ENCODE measurements at places on chromosomes 12 and 14.
A peak's percentile ranks its signal among the peaks of the same experiment; 100 is the strongest.

DNA sequence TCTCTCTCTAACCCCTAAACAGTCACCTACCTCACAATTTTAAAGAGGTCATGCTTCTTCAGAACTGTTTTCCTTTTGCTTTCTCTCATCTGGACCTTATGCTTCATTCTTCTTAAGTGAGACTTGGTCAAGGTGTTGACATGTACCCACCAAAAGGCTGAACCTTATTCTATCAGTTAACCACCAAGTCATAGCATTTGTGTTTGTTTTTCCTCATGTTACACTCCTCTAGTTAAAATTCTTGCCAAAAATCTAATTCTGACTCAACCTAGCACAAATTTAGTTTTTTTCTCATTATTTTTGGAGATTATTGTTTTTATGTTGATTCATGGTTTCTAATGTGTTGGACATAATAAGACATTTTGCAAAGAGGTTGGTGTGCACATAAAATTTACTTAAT, 578.6 kb downstream of the SLC16A7 start:
- no peak for DNase-seq

GRCh38 chr14:39548358-39548757, 116.1 kb upstream of the FBXO33 start:
- DNase-seq, result no peak

- no peak for DNase-seq
These were observed 9.0 kb downstream of the TNS2 start for GRCh38 chr12:53058674-53059433.

- no peak for DNase-seq
These were observed 42.8 kb upstream of the CPM start for GRCh38 chr12:68975811-68976210.

- DNase-seq, result no peak
These were observed 258.1 kb downstream of the EGLN3 start for GRCh38 chr14:33692762-33693161.

- DNase-seq, result no peak
These were observed 32.4 kb downstream of the GPR65 start for GRCh38 chr14:88037325-88037724.

DNA sequence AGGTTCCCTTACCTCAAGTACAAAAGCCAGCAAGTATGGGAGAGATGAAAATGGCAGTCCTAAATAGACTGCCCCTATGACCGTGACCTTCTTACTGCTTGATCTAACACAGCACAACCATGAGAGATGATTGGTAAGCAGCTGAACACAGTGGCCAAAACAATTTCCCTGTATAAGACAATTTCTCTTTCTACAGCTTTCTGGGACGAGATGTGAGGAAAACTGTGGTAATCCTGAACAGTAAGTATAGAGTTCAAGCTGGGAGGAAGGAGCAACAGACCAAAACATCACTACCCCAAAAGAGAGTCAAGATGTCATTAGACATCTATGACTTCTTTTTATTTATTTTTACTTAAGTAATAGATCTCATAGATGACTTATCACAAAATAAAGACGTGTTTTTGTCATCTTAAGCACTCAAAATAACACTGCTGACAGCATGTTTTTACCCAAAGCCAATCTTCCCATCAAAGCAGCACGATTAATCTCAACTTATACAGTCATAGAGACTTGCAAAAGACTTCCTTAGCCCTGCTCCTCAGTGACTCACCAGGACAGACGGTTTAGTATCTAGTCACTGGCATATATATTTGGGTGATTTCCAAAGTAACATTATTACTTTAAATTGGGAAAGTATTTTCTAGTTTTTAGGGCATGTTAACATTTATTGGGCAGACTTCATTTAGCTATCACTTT, 3.7 kb downstream of the TMEM52B start:
- DNase-seq, result no peak

DNA sequence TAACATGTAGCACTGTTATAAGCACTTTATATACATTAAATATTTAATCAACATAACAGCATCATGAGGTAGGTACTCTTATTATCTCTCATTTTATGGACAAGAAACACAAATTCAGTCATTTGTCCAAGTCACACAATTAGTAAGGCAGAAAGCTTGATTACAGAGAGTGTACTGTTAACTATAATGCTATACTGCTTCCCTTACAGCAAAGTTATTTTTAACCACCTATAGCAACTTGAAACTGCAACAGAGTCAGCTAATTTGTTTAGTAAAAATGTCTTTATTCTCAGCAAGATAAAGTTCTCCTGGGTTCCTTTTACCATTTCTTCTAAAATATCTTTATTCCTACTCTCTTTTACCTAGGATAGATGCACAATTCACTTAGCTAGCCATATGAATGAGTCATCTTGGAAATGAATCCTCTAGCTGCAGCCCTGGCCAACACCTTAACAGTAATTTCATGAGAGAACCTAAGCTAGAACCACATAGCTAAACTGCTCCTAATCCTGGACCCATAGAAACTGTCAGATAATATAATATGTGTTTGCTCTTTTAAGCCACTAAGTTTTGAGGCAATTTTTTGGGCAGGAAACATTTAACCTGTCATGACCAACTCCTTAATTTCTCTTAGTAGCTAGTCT, 90.2 kb upstream of the HECTD1 start:
- no peak for DNase-seq

- no peak for DNase-seq
These were observed 24.5 kb downstream of the ZNF891 start for GRCh38 chr12:133105620-133106019.

DNA sequence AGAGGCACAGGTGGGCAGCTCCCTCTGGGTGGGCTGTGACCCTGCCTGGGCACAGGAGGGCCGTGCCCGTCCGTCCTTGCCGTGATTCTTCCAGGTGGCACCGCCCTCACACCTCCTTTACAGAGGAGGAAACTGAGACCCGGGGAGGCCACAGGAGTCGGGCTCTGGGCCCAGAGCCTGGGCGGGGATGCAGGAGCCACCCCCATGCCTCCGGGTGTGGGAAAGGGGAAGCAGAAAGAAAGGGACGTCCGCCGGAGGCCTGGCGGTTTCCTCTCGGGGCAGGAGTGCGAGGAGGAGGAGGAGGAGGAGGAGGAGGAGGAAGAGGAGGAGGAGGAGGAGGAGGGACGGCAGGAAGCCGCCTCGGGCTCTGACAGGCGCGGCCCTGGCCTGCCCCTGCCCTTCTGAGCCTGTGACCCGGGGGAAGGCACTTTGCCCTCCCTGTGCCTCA, 23.0 kb downstream of the SH2B3 start:
- DNase-seq, result no peak

- no peak for DNase-seq
These were observed 79.6 kb upstream of the SLC38A2 start for GRCh38 chr12:46452061-46452615.

DNA sequence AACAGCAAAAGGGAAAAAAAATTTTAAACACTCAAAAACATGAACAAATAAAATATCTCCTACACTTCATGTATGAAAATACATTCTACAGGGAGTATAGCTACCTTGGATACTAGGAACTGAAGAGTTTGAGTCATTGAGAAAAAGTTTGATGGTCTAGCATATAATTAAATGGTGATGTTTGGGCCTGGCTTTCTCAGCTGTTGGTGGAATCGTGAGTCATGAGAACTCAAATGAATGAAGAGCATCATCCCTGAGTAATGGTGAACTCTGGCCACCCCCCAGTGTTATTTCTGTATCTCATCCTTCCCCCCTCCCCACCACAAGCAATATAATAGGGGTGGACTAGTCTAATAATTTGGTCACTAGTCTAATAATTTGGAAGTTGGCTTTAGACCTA, 6.7 kb upstream of the SLC6A15 start:
- DNase-seq, result no peak

GRCh38 chr12:9925705-9926393, 6.3 kb downstream of the CLEC2A start:
- no peak for DNase-seq

DNA sequence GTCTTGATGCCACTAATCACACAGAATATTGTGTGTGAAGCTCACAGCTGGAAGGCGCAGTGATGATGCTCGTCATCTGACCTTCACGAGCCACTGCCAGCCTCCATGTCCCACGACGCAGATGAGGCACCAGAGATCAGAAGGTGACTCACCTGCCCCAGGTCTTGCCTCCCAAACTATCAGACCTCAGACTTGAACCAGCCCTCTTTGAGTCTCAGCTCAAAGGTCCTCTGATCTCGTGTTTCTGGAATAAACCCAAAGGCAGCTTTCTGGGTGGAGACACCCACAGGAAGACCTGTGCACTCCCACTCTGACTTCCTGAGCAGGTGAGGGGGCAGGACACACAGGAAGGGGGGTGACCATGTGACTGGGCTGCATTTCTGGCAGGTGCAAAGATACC, 19.6 kb upstream of the CHGA start:
- peak; percentile 28 for DNase-seq

DNA sequence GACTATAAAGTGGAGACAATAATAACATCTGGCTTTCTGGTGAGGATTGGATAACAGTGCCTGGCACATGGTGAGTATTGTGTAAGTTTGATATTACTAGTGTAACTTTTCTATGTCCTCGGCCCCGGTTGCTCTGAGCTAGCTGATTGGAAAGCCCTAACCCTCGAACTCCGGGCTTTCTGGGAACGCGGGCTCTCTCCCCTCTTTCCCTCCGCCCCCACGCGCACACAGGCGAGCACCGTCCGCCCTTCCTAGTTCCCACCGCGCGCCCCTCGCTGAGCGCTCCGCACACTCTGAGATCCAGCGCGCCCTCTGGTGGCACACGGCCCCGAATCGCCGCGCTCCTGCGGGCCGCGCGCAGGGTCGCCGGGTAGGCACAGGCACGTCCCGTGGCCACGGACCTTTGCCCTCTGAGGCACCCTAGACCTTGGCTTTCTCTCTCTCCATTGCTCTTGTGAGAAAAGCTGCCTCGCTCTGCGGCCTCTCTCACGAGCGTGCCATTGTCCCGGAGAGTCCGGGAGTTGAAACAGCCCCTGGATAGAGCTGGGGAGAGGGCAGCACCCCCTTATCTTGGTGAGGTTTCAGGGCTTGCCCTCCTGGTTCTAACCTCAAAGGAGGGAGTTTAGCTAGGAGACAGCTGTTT, 23.2 kb upstream of the ESRRB start:
- peak; percentile 55 for DNase-seq

DNA sequence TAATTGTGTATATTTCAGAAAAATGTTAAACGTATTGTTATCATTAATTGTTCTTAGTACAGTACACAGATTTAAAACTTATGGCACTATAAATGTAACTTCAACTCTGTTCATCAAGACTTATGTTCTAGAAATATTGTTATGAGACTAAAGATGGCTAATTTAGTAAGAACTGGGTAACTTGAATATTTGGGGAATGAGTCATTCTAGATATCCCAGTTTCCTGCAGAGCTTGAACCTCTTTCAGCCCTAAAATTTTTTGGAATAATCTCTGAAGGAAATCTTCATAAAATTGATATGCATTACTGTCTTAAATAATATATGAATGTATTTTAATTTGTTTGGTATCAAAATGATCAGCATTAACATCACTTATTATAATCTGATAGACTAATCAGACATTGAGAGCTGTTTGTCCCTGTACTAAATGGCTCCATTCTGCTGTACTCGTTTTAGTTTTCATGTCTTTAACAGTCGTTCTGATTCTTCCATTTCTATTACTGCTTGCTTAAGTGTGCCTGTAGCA, 87.1 kb downstream of the VEZT start:
- DNase-seq, result no peak

- no peak for DNase-seq
These were observed 669 bp upstream of the KCNK13 start for GRCh38 chr14:90060965-90061684.

DNA sequence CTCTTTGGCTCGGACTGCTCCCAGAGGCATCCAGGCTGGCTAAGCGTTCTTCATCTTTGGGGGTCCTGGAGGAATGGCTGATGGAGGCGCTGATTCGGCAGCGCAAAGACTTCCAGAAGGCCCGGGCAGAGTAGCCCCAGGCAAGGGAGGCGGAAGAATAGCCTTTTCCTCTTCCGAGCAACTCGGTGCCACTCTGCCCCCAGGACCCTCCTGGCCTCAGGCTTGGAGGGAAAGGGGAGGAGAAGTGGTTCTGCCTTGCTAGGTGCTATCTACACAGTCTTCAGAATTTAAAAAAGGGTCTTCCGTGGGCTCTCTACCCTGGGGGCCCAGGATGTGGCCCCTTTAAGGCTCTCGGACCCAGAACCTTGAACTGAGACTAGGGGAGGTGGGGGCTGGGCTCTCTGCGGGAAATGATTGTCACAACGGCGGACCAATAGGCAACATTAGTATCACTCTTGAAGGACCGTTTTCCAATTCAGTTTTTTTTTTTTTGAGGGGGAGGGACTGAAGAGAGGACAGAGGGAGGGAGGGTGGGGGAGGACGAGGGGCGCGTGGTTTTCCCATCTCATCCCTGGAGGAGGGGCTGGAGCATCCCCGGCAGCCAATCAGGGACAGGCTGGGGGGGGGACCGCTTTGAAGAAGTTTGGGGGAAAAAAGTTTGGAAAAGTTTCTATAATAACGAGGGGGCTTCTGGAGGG, at the start of gene NFATC4:
Gene NFATC4, plus strand, starts transcription at position 671 of the 698 bp plus-strand sequence. CDS start 157 bp downstream, outside the sequence.
- no peak for DNase-seq

DNA sequence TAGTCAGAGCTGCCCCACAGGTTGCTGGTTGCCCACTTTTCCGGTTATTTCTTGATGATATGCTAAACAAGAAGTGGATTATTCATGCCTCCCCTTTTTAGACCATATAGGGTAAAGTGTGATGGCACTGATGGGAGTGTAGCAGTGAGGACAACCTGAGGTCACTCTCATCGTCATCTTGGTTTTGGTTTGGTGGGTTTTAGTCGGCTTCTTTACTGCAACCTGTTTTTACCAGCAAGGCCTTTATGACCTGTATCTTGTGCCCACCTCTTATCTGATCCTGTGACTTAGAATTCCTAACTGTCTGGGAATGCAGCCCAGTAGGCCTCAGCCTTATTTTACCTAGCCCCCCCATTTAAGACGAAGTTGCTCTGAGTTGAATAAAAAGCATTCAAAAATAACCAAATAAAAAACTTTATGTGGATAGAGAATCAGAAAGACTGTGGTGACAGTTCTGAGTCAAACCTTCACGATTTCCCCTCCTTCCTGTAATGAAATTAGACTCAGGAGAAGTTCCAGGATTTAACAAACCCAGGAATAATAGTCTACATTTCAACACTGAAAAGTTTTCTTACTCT, 144.2 kb downstream of the PAWR start:
- DNase-seq, result no peak

Measured in activated CD8-positive, alpha-beta memory T cell treated with anti-CD3 and anti-CD28 coated beads, Interleukin-2, amount 50 U/mL, for 4 hours (primary cell).